ENCODE measurements at places on chromosomes 2 and 18.

- DNase-seq: no peak
Measured at GRCh38 chr2:160061533-160061932, 882 bp downstream of the PLA2R1 start.

GRCh38 chr2:170711196-170711773, 3.9 kb upstream of the SP5 start:
- no peak for DNase-seq

- no peak for DNase-seq
Measured at GRCh38 chr2:156474401-156474800, 38.2 kb downstream of the GPD2 start.

- no peak for DNase-seq
Measured at GRCh38 chr2:114192362-114192761, 250.1 kb upstream of the DPP10 start.

DNA sequence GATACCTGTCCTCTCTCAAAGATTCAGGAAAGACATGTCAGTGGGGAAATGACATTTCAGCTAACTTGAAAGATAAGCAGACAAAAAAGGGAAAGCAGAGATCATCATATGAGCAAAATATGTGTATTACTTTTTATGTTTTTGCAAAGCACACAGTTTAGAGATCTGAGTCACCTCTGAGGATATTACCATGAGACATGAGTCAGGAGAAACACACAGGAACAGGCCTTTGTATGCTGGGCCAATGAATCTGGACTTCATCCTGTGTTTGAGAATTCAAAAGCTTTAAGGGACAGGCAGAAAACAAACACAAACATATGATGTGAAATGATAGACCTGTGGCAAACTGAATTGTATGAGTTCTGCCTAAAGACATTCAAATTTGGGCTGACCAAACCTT, 306.0 kb upstream of the EPC2 start:
- DNase-seq: peak; percentile 46

Data from non-pigmented ciliary epithelial cell (primary cell).